ENCODE measurements at places on chromosomes 1 and 21. TPM values are rescaled to one million over a fixed set of nuclear protein-coding genes. Genes with fewer than 3 reads are reported as not detected.

Gene CHAF1B
- total RNA-seq, result 22.0 TPM

Gene CLDN17
- not detected for total RNA-seq

DNA sequence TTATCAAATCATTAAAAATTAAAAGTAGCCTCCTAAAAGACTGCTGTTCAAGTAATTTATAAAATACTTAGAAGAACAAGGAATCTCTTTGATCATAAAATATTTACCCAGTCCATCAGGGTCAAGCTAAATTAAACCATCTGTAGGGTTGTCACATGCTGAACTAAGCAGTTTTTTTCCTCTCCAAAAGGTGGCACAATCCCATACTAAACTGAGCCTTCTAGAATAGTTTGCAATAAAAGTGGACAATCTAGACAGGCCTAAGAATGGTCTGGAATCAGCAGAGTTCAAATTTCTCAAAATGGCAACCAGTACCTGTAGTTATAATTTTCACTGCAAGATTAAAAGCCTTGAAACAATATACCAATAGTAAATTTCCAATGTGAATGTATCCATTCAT is 194.8 kb downstream of the EIF4G3 start:
- no peak for DNase-seq

- DNase-seq, result no peak
Measured at GRCh38 chr1:234731569-234732085, 121.6 kb upstream of the IRF2BP2 start.

DNA sequence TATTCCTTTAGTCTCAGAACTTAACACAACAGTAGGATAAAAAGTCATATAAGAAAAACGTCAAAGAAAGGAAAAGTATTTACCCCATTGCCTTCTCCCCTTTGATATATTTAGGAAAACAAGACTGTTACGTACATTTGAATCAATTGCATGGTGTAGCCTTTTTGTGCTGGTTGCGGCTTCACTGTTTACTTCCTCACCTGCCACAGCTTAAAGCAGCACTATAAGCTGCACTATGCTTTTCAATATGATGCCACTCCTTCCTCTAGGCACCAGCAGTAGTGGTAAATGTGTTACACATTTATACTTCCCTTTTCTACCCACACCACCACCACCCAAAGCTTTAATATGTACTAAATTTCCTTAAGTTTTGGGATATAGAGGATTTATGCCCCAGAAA is 111.1 kb downstream of the ATP1B1 start:
- no peak for DNase-seq

Gene CSRP1
- total RNA-seq, result 24.1 TPM

Gene CNN3
- total RNA-seq, result 262 TPM

Gene EFNA1
- total RNA-seq, result 4.9 TPM

GRCh38 chr1:14345946-14346550 is 252.4 kb upstream of the KAZN start:
- no peak for DNase-seq

- DNase-seq, result no peak
Measured at GRCh38 chr1:215636258-215636965, 69.3 kb downstream of the KCTD3 start.

DNA sequence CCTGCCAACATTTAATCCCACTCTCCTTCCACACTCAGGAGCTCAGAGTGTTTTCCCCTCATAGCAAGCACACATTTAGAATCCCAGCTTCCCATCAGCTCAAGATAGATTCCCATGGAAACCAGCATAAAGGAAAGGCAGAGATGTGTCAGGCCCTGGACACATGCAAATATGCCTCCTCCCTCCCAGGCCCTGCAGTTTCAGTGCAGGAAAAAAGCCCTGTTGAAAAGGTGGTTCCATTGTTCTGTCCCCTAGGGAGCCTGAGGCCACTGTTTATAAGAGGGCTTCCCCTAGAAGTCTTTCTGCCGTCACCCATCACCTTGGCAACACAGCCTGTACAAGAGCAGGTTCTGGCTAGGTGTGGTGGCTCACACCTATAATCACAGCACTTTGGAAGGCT is 3.6 kb downstream of the CACNA1S start:
- DNase-seq, result no peak

GRCh38 chr1:27166351-27166802 is 11.5 kb upstream of the SLC9A1 start:
- DNase-seq, result no peak

Gene C4BPB
- not detected for total RNA-seq

Gene GOLT1A
- 7.5 TPM for total RNA-seq

DNA sequence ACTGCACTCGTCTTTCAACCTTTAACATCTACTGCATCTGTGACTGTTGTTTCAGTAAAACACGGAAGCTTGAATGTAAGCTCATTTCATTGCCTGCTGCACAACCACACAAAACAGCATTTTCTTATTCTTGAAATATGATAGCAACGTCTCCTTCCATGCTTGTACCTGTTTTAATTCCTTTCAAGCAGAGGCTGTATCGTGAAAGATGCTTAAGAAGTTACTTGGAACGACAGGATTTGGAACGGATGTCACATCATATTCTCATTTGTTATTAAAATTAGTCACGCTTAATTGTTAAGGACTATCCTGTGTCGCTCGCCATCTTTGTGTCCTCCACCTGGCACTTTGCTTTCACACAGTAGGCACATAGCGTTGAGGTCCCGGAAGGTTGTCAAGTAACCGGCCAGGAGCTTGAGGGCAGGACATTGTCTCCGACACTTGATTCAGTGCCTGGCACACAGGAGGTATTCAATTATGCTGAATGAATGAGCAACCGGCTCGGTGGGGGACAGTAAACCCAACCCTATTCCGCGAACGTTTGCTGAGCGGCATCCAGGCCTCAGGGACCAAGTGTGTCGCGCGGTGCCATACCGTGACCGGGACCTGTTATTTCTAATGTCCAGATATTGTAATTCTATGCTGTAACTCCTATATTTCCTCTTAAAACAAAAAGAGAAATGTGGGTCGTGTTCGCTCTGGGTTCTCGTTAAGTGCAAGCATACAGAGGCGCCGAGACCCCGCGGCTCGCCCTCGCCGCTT is 499 bp upstream of the SH3GLB1 start:
- no peak for DNase-seq

Gene FCRL6
- total RNA-seq, result not detected

DNA sequence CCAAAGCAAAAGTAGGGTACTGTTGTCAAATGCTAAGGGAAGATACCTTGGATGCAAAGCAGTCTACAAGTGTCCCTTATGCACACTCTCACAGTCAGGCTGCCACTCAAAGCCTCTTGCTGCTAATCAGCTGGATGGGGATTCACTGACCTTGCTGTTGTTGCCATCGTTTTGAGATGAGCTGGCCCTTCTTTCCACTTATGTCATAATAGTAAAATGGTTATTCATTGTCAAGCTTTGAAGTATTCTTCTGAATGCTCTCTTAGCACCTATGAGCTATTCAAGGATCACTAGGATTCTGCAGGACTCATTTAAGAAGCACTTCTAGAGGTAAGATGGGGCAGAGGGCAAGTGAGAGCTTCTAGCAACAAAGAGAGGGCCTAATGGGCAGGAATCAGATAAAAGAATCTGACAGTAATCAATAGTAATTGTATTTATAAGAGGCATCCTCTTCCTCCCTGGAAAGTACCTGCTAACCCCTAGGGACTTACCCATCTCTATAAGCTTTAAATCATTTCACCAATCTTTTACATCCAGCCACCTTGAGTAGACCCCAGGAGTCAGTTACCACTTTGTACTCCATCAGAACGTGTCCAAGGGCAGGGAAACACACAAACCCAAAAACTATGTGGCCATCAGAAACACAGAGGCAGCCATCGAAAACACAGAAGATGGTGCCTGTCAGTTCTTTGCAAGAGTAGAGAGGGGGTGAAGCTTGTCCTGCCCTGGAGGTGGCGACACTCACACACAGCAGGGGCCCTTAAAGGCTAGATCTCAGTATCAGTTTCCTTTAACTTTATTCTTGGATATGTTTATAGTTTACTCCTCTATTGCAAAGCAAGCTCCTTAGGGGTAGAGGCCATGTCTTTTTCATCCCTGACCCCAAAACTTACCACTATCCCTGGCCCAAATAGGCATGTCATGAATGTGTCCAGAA is 103.7 kb upstream of the NFIA start:
- peak; percentile 55 for DNase-seq

- no peak for DNase-seq
Measured at GRCh38 chr1:213176341-213176740, 125.3 kb downstream of the RPS6KC1 start.

Gene PALMD
- total RNA-seq, result not detected

DNA sequence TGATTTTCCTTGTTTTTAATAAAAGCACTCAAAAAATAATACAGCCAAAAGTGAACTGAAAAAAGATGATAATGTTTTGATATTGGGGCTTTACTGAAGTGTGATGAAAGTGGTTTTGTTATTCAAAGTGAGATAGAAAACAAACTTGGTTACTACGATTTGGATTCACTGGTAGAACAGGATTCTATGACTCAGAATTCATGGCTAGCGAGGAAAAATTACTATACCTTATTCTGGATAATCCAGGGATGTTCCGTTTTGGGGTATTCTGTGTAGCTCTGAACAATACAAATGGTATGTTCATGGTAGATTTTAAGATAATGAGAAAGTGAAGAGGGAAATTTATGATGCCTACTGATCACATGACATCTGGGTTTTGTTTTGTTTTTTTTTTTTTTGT is 117.7 kb downstream of the NRDC start:
- no peak for DNase-seq

- DNase-seq, result no peak
Measured at GRCh38 chr1:192860478-192861185, 51.8 kb downstream of the RGS2 start.

GRCh38 chr1:163933437-163933836 is 611.7 kb downstream of the NUF2 start:
- no peak for DNase-seq

- no peak for DNase-seq
Measured at GRCh38 chr1:204726478-204726877, 40.9 kb upstream of the LRRN2 start.

- no peak for DNase-seq
Measured at GRCh38 chr1:230278376-230278775, 147.8 kb downstream of the PGBD5 start.

DNA sequence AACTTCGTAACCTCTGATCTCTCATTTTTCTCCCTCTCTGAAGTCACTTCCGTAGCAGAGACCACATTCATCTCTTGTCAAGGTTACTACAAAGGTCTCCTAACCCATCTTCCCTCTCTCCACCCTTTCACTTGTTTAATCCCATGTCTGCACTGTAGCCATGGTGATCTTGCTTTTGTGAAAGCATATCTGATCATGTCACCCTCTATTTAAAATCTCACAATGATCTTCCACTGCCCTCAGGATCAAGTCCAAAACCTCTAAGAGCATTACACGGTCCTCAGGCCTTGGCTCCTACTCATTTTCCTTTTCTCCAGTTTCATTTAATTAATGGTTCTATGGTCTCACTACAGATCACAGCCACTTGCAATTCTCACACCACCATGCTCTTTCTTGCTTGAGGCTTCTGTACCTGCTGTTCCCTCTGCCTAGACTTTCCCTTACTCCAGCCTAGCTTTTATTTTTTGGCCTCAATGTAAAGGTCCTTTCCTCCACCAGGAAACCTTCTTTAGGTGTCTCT is 12.1 kb downstream of the ARHGEF11 start:
- no peak for DNase-seq

DNA sequence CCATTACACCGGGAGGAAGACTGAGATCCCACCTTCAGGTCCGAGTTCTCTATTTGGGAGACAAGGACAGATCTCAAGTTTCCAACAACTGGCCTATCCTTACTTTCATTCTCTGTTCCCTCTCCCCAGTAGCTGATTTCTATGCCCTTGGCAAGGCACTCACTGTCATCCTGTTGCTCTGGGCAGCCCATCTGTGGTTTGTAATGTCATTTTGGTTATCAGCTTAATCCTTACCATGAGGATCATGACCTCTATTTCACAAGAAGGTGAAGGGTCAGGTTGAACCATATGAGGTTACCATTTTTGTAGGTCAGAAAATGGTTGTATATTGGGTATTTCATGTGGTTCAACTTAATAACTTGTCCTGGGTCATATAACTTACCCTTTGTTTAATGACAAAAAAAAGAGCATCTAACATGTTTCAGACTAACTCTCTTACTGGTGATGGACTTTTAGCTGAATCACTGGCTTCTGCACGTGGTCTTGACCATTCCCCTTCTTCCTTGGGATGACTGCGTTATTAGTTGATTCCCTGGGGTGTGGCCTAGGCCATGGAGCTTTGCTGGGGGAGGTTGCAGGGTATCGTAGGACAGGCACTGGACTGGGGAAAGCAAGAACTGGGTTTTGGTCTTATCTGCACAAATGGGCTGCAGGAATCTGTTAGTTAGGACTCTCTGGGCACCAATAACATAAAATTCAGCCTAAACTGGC is 120.2 kb downstream of the ACTL8 start:
- no peak for DNase-seq

Gene ADGRL2
- total RNA-seq, result 121 TPM

GRCh38 chr1:104825401-104825800 is 1075.7 kb downstream of the AMY1C start:
- no peak for DNase-seq

Gene BTBD19
- 1.5 TPM for total RNA-seq

DNA sequence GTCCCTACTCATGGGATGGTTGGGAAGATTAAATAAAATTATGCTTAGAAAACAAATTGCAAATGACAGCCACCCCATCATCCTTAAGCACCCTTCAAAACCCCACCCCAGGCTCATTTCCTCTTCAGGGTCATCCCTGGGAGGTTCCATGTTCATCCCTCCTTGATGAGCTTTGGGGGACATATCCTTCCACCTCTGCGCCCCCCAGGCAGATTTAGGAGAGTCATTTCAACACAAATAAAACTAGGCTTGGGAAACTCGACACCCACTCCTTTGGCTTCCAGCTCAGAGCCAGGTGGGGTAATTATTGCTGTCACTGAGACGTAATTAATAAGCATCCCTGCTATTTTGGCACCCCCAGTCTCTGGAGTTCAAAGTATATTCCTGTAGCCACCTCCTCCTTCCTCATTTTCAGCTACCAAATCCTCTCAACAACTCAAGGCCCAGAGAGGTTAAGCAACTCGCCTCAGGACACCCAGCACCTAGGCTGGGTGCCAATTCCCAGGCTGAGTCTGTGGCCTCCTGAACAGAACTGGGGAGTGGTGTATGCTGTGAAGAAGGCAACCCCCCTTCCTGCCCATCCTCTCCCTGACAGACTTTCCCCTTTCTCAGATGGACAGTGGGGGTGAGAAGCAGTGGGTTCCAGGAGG is 595 bp downstream of the CRYBG2 start:
- no peak for DNase-seq

- no peak for DNase-seq
Measured at GRCh38 chr1:27832762-27833161, 2.2 kb downstream of the PPP1R8 start.

DNA sequence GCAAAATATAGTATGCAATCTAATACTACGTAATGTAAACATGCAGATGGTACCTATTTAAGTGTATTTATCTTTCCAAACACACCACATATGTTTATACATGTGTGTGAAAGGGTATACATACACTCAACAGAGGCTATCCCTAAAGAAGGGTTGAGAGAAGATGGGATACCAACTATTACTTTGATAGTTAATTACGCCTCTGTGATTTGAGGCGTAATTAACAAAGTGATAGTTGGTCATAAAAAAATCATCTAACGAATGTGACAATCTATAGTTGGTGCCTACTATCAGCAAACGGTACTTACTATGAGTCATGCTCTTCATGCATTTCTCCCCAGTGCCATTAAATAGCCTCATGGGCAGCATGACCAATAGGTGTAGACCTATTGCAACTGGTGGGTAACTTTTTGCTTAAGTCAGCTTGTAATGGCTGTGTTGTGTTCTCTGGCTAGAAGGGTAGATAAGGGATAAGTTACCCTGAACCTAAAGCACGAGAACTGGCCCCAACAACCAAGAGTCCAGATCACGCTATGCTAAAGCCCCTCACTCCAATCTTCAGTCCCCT is 15.3 kb downstream of the RCAN1 start:
- DNase-seq, result no peak

All from H1 (cell line).